ENCODE measurements at places on chromosomes 13 and 19.

GRCh38 chr19:47479701-47480503 is 4.1 kb downstream of the KPTN start:
- no peak for DNase-seq

DNA sequence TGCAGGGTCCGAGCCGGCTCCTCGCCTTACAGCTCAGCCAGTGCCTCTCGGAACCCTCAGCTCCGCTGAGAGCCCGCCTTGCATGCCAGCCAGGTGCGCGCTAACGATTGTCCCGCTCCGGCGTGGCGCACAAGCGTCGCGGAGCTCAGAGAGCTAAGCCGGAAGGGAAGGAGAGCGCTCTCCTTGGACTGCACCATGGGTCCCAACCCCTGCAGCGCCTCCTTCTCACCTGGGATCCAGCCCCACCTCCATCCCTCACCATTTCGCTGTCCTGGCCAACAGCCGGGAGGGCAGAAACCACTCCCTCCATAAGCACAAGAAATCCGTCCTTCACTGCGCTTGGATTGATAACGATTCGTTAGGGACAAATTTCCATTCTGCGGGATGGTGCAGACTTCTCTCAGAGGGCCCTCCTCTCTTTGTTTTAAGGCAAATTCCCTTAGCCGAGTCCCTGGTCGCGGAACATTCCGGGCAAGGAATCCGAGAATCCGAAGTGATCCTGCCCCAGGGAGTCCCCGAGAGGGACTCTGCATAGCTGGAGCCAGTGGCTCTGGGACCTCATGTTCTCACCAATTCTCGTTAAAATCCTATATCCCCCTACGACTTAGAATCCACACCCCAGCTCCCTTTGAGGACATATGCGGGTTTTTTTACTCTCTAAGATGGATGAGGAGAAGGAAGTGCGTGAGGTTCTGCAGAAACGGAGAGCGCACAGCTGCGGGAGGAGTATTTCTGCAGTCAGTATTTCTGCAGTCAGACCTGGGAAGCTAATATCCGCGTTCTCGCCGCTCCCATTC is 2.8 kb downstream of the GSX1 start:
- DNase-seq: no peak

GRCh38 chr13:35190241-35190640 is 248.2 kb downstream of the NBEA start:
- DNase-seq: no peak

- no peak for DNase-seq
Measured at GRCh38 chr13:31081316-31081715, 80.4 kb downstream of the HSPH1 start.

DNA sequence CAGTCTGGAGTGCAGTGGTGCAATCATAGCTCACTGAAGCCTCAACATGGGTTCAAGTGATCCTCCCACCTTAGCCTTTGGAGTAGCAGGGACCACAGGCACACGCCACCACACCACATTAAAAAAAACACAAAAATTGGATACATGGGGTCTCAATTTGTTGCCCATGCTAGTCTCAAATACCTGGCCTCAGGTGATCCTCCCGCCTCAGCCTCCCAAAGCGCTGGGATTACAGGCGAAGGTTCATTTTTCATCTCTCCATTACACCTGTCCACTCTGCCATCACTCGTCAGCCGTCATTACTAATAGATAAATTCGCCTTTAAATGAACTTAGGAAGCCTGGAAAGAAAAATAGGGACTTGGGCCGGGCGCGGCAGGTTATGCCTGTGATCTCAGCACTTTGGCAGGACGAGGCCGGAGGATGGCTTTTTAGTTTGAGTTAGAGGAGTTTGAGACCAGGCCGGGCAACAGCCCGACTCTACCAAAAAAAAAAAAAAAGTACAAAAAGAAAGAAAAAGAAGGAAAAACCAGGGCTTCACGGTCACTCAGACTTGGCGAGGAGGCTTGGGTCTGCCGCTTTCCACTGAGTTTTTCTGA is 685 bp upstream of the SUPT5H start:
- no peak for DNase-seq

DNA sequence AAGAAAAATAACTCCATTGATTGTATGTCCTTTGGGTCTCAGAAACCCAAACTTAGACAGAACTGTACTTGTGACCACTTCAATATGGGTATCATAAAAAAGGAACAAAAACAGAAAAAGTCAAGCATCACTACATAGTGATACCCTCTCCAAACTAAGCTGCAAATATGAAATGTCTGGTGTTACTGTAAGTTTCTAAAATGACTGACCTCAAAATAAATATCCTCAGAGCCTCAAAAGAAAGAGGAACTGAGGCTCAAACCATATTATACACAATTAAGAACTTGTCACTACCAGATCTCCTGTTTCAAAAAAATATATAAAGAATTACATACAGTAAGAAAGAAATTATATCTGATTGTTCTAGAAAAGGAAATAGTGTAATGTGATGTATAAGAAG is 787.9 kb upstream of the KLHL1 start:
- DNase-seq: no peak

- DNase-seq: no peak
Measured at GRCh38 chr19:870963-871401, 11.5 kb downstream of the CFD start.

DNA sequence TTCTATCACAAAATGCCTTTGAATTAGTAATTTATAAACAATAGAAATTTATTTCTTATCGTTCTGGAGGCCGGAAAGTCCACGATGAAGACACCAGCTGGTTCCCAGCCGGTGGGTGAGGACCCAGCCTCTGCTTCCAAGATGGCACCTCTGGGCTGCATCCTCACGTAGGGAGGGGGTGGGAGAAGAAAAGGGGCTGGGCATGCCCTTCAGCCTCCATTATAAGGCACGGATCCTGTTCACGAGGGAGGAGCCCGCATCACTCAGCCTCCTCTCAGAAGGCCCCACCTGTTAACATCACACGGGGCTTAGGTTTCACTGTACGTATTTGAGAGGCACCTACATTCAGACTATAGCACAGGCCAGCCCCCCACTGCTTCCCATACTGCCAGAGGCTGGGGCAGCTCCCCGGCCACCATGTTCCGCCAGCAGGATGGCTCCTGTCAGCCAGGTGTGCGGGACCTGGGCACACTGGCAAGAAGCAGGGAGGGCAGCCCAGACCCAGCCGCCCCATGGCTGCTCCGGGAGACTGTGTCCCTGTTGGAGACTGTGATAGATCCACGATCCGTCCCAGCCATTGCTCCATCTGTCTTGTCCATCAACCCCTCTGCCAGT is 131.6 kb downstream of the SOX1 start:
- DNase-seq: no peak

GRCh38 chr13:90943946-90944345 is 403.5 kb upstream of the MIR17HG start:
- DNase-seq: no peak

DNA sequence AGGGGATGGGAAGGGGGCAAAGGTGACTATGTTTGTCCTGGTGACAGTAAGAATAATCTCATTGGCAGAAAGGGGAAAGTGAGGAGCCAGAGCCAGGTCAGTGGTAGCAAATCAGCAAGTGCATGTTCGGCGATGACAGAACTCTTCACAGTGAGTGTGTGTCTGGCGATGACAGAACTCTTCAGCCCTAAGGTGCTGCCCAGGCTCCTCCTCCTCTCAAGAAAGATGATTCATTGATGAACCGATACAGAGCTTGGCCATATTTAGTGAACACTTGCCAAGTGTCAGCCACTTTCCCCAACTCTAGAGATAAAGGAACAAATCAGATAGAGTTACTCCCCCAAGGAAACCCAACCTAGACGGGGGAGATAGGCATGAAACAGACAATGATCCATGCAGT is 199.3 kb upstream of the UBL3 start:
- DNase-seq: no peak
